T-cell (primary cell): ENCODE measurements at places on chromosomes 1 and 21.

DNA sequence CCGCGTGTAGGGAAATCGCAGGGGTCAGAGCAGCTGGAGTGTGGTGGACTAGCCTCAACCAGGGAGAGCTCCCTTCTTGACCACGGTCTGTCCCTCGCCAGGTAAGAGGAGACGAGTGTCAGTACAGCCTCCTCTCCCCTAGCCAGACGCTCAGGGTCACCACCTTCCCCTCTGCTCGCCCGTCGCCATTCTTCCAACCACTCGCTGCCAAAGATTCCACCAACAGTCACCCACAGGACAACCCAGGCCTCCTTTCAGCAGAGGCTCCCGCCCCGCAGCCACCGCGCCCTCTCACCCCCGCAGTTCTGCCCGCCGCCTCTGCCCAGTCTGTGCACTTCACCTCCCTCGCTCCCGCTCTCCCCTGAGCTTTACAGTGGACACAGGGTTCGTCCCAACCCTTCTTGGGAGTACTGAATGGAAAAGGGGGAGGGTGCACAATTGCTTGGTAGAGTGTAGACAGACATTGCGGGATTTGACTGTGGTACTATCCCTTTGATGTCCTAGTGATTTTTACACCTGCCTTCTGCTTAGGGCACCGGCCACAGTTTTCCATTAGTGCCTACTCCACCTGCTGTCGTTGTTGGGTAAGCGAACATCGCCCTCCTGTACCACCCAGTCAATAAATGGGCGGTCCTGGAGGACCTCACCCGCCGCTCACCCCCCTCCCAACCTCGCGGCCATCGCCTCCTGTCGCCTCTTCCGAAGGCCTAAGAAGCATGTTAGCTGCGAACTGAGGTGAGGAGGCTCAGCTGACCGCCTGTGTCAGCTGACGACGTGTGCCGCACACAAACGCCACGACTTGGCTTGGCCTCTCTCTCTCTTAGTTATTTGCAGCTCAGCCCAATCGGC, 9.2 kb upstream of the NBPF11 start:
- DNase-seq = no peak

DNA sequence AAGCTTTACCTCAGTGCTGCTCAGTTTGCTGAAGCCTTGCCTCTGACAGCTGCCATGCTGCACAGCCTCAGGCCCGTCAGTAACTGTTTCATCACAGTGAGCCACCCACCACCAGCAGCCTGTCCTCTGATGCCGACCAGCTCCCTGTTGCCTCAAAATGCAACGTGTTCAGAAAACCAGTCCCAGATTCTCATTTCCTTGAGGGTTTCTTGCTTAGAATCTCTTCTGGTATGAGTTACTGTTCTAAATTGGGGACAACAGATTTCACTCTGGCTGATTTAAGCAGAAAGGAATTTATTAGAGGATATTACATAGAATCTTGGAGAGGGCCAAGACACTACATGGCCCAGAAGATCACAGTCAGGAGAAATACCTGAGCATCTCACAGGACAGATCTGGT, 11.0 kb downstream of the UBL4B start:
- no peak for DNase-seq

- DNase-seq = no peak
Measured at GRCh38 chr1:221878134-221878533, 136.2 kb upstream of the DUSP10 start.

DNA sequence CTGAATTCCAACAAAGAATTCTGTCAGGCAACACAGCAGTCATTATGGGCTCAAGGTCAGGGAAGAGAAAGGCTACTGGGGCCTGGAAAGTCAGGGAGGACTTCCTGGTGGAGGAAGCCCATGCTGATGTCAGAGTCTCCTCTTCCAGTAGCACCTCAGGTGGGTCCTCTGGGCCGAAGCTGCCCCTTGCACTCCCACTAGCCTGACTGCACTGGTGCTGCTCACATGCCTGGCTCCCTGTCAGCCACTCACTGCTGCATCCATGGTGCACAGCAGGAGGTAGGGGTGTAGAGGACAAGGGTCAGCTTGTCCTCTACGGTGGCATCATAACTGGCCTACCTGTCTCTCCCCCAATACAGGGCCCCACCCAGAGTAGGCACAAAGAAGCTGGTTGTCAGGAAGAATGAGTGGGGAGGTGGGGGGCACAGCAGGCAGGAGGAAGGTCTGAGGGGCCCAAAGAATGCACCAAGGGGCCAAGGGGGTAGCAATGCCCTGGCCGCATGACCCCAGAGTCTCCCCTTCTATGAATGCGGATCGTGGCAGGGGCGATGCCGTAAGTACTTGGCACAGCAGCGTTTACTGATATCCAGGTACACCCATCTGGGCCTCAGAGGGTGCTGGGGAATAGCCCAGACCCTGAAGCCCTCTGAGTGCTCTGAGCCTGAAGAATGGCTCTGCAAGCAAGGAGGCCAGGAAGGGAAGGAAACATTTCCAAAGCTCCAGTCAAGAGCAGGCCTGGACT, 80.3 kb downstream of the GLIS1 start:
- DNase-seq = no peak

DNA sequence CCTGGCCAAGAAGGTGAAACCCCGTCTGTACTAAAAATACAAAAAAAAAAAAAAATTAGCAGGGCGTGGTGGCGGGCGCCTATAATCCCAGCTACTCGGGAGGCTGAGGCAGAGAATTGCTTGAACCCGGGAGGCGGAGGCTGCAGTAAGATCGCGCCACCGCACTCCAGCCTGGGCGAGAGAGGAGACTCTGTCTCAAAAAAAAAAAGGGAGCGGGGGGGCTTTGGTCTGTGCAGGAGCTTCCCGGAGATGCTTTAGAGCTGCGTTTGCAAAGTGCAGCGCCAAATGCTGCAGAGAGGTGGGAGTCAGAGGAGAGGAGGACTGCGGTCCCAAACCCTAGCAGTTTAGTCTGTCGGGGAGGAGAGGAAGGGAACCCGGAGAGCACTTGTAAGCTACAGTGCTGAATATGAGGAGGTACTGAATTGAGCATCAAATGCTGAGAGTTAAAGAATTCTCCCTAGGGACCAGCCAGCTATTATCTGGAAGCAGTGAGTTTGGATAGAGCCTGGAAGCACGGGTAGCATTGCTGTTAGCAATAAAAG, 569 bp downstream of the FALEC start:
- DNase-seq = no peak

- DNase-seq = no peak
Measured at GRCh38 chr1:56501888-56502287, 77.5 kb downstream of the PLPP3 start.

DNA sequence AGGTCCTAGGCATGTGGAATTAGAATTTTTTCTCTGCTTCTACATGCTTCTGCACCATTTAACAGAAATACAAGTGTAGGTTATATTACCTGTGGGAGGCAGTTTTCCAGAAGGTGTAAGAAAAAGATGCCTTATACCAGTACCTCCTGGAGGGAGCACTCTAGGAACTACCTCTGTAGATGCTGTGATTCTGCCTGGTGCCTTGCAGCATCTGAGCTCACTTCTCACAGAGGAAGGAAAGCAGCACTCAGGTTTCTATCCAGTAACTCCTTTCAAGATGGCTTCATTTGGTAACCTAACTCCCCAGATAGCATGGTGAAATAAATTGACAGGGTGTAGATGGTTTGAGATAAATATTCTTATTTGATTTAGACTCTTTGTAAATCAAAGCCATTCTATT, 50.3 kb downstream of the GIPC2 start:
- no peak for DNase-seq

GRCh38 chr1:230349020-230349393, 77.1 kb downstream of the PGBD5 start:
- no peak for DNase-seq

GRCh38 chr1:7299329-7299799, 471.7 kb upstream of the VAMP3 start:
- DNase-seq = no peak

GRCh38 chr1:66156144-66156543, 363.4 kb downstream of the PDE4B start:
- DNase-seq = no peak

DNA sequence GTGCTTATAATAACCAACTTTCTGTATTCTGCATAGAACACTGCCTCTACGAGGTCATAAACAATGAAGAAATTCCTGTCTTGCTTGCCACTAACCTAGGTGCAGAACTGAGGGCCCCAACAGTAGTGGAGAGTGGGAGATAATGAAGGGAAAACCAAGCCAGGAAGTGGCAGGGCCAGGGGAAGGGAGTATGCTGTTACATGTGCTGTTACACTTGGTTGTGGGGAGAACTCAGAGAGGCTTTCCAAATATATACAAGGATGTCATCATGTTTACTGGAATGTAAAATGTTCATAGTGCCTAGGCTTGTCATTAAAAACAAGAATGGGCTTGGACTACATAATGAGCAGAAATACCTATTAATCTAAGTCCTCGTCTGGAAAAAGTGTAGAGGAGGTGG, 31.1 kb downstream of the NHLH2 start:
- no peak for DNase-seq

DNA sequence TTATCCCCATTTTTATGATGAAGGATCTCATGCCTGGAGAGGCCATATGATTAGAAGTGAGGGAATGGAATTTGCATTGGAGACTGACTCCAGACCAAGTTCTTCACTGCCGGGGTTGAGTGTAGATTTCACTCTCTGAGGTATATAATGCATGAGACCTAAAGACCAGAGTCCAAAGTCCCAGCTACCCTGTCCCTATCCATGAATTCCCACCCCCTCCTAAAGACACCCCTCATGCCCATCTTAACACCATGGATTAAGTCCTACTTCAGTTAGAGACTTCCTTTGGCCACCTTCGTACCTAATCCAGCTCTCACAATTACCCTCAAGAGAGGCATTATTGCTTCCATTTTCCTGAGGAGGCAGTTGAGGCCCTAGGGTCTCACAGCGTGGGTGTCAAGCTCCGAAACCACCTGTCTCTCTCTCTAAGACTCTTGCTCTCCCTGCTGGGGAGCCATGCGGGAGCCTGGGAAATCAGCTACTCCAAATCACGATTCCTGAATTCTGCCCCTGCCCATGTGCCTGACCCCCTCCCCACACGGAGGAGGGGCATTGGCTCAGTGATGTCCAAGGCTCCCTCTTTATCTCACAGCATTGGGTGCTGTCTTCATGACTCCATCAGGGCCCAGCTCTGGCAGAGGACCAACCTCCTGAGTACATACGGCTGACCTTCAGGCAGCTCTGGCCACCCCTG, 11.7 kb upstream of the FOXO6 start:
- no peak for DNase-seq

- DNase-seq = peak; percentile 47
Measured at GRCh38 chr1:27332536-27333281, 9.1 kb upstream of the SYTL1 start.

DNA sequence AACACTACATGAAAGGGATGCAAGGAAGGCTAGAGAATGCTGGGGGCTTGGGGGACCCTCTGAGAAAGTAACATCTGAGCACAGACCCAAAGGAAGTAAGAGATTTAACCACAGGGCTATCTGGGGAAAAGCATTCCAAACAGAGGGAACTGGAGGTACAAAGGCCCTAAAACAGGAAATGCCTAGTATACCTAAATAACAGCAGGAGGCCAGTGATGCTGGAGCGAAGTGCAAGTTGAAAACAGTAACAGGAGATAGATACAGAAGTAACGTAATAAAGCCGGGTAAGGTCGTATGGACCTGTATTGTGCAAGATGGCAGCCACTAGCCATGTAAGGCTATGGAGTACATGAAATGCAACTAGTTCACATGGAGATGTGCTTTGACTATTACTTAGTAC, 52.1 kb downstream of the CD34 start:
- no peak for DNase-seq

GRCh38 chr1:107550358-107550757, 409.5 kb downstream of the NTNG1 start:
- DNase-seq = no peak

GRCh38 chr1:210293171-210293607, 35.5 kb upstream of the HHAT start:
- DNase-seq = no peak

DNA sequence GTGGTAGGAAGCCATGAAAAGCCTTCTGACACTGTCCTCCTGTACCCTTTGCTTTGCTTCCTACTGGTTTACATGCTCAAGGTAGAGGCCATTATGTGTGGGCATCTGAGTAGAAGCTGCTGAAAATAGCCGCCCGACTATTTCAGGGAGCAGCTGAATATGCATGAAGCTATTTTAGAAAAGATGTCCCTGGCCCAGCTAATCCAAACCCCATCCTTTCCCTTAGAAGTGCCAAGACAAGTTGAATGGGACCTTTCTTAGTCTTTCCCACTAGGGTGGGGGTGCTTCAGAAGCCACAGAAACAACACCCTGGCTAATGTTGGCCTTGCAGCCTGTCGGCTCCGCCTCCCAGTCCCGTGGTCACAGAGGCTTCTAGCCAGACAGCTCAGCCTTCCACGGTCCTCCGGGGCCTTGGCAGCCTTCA, 205.1 kb upstream of the EDN2 start:
- no peak for DNase-seq

DNA sequence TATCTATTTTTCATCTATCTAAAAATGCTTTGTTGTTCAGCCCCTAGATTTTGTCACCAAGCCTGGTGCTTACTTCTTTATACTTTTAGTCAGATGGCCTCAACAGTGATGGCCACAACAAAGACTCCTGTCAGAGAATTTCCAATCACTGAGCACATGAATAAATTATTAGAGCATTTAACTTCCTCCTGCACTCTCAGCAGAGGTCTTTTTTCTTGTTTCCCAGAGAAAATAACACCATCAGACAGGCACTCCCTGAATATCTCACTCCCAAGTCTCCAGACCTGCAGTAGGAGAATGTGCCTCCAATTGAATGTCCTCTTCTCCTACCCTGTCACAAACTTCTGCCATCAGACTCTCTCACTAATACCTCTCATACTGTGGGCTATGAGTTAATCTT, 616.0 kb upstream of the NR5A2 start:
- DNase-seq = no peak

- no peak for DNase-seq
Measured at GRCh38 chr1:177573901-177574300, 396.0 kb downstream of the SEC16B start.

GRCh38 chr1:12019858-12020509, 686 bp downstream of the MIIP start:
- no peak for DNase-seq

DNA sequence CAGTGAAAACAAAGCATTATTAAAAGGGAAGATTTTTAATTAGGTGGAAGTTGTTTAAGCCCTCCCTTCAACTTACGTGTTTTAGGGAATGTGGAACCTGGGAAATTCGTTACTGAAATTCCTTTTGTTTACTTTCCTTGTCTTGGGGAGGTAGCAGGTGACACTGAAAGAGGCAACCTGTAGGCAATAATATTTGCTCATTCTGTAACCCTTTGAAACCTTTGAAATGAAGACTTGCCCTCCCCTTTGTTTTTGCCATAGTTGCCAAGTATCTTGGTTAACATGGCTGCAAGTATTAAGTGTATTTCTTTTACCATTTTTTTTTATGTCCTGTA, 1.7 kb downstream of the MRPS6 start:
- no peak for DNase-seq

DNA sequence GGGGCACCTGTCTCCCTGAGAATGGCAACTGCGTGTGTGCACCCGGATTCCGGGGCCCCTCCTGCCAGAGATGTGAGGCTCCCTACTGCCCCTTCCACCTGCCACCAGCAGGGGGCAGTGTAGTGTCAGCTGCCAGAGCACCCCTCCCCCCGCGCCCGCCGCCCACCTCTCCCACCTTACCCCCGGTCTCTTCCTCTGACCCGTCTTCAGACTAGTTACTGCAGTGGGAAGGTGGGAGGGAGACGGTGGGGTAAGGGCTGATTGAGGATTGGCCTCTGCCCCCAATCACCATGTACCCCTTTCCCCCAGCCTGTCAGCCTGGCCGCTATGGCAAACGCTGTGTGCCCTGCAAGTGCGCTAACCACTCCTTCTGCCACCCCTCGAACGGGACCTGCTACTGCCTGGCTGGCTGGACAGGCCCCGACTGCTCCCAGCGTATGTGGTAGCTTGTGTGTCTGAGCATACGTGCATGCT, 10.1 kb upstream of the LRRC71 start:
- peak; percentile 55 for DNase-seq
